AG04450 (cell line): ENCODE measurements at places on chromosomes 11 and 22.

- DNase-seq: no peak
Observed at GRCh38 chr22:20602609-20603164, 95.3 kb downstream of the MED15 start.

DNA sequence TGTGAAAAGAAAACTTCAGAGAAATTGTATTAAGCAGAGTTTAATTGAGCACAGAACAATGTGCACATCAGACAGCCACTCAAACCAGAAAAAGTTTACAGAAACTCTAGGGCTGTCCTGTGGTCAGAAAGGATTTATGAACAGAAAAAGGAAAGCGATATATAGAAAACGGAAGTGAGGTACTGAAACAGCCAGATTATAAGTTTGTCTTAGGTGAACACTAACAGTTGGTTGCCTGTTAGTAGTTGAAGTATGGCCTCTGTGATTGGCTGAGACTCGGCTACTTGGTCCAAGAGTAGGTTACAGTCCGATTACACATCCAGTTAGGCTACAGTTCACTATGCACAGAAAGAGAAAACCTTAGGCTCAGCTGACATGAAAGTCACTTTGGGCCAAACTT lies 1232.5 kb upstream of the RAG2 start:
- no peak for DNase-seq

DNA sequence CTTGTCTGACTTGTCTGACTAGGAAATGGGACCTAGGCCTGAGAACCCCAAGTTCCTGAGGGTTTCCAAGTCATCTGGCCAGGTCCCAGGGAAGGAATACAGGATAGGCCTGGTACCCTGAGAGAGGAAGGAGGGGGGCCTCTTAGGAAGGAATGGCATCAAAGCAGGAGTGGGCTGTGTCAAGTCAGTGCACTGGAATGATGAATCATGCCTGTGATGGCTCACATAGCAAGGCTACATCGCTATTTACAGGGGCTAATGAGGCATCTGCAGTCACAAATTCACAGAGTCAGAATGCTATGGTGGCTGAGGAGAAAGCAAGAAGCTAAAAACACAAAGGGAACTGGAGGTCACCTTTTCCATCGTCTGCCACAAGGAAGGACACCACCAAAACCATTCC lies 247.3 kb downstream of the NXPE2 start:
- no peak for DNase-seq

- DNase-seq: no peak
Observed at GRCh38 chr11:14529951-14530350, 9.8 kb upstream of the PSMA1 start.

GRCh38 chr22:23527971-23528740 lies 51.9 kb downstream of the IGLL1 start:
- no peak for DNase-seq

GRCh38 chr11:120029321-120029720 lies 108.6 kb downstream of the TRIM29 start:
- DNase-seq: no peak

DNA sequence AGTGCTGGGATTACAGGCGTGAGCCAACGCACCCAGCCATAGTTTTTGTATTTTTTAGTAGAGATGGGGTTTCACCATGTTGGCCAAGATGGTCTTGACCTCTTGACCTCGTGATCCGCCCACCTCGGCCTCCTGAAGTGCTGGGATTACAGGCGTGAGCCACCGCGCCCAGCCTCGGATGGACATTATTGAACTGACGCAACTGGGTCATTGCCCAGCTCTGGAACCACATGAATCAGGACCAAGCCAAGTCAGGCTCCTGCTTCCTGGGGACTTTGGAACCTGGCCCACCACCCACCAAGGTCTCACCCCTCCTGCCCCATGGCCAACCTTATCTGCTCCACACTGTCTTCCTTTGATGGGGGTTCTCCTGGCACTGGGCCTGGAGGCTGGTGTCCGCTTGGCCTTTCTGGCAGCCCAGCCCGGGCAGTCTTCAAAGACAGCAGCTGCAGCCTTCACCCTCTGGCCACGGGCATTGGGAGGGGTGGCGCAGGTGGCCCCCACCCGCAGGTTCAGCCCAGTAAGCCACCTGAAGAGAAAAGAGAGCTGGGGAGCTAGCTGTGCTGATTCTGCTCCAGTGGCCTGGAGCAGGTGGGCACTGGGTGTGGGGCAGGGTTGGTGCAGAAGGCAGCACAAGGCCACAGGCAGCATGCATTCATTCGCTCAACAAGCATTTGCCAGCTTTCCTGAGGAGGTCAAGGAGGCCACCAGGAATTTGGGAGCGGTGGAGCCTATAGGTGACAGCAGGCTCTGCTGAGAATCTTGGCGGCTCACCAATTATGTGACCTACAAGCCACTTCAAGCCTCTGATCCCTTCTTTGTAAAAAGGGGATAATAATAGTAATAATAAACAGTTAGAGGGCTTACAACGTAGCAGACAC lies 5.7 kb downstream of the CHADL start:
- DNase-seq: no peak
